ENCODE measurements at places on chromosomes 4 and X. TPM values are rescaled to one million over a fixed set of nuclear protein-coding genes. Genes with fewer than 3 reads are reported as not detected.

Gene GATA1
- polyA plus RNA-seq, result not detected

Gene FRMD7
- polyA plus RNA-seq, result not detected

Gene HSFX3
- polyA plus RNA-seq, result not detected

Gene UGT2B7
- not detected for polyA plus RNA-seq

Gene HEPH
- polyA plus RNA-seq, result 2.4 TPM

Gene FGD1
- 3.9 TPM for polyA plus RNA-seq

Gene RNF128
- 0.06 TPM for polyA plus RNA-seq

Gene KIAA1210
- polyA plus RNA-seq, result not detected

Gene H2BW2
- polyA plus RNA-seq, result not detected

Gene PAGE2
- not detected for polyA plus RNA-seq

Gene EDNRA
- 3.8 TPM for polyA plus RNA-seq

Gene MAGEA2B
- polyA plus RNA-seq, result not detected

Gene PCYT1B
- 0.07 TPM for polyA plus RNA-seq

Gene MAGEE2
- polyA plus RNA-seq, result not detected
